ENCODE measurements at places on chromosomes 12 and 14.

DNA sequence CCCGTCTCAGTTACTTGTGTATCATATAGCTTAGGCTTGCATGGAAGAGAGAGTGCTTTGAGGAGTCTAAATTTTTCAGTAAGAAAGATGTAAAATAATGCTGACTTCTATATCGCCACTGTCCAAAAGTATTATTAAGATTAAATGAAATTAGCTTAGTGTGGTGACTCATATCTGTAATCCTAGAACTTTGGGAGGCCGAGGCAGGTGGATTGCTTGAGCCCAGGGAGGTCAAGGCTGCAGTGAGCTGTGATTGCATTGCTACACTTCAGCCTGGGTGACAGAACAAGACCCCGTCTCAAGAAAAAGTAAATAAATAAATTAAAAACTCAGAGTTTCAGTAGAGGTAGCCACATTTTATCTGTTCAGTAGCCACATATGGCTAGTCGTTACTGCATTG lies 23.3 kb downstream of the PAPOLA start:
- no peak for DNase-seq

- no peak for DNase-seq
These were observed 55.6 kb downstream of the GTF2A1 start for GRCh38 chr14:81165188-81165587.

DNA sequence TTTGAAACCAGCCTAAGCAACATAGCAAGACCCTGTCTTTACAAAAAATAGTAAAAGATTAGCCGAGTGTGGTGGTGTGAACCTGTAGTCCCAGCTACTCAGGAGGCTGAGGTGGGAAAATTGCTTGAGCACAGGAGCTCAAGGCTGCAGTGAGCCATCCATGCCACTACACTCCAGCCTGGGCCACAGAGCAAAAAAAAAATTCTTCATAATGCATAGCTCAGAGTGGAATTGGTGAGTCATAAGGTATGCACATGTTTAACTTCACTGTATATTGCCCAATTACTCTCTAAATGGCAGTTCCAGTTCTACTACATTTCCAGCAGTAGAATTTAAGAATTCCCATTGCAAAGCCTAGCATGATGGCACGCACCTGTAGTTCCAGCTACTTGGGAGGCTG lies 26.8 kb upstream of the CLIP1 start:
- DNase-seq: no peak

- no peak for DNase-seq
These were observed 2.6 kb downstream of the DTX1 start for GRCh38 chr12:113059071-113059595.

DNA sequence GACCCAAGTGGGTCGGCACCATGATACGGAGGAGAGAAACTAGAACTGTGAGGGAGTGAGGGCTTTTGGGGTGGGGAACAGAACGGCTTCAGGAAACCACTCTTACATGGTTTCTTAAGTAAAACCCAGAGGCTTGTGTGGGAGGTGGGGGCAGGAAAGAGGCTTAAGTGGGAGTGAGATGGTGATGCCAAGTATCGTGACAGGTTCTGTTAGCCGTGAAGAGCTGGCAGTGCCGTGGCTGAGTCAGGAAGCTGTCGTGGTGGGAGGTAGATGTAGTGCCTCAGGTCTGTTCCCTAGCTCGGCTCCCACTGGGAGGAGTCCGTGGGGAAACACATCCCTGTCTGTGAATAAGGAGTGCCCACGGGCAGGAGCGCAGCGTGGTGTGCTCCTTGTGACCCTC lies 185.8 kb upstream of the FKBP4 start:
- no peak for DNase-seq

DNA sequence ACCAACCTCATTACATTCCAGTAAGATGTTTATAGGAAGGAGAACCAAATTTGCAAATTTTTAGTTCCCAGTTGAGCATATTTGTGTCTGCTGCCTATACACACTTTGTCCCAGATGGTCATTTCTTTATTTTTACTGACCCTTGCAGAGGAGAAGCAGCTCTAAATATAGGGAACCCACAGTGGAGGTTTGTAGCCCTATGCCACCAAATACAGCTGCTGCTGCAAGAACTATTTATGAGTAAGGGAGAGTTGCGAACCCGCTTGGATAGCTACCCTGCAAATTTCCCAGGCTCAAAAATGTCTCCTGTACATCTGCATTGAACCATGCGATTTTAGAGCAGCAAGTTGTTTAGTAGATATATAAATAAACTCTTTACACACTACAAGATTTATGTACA lies 48.2 kb downstream of the NAV3 start:
- DNase-seq: no peak

DNA sequence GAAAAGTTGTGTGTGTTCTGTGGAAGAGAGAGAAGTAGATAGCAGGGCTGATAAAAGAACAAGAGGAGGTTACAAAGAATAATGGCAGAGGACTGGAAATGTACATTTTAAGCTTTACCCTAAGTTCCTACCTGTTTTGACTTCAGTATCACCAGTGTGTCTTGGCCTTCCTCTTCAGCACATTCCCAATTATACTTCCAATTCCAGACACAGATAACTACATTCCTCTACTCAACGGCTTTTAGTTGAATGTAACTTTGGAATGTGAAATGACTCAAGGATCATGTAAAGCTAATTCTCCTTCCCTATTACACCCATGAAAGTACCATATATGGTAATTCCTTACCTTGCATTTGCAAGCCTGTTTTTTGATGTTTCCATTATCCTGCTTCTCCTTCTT lies 5.0 kb downstream of the MGST1 start:
- DNase-seq: no peak

GRCh38 chr12:46177837-46178608 lies 90.8 kb downstream of the SLC38A1 start:
- peak; percentile 12 for DNase-seq

DNA sequence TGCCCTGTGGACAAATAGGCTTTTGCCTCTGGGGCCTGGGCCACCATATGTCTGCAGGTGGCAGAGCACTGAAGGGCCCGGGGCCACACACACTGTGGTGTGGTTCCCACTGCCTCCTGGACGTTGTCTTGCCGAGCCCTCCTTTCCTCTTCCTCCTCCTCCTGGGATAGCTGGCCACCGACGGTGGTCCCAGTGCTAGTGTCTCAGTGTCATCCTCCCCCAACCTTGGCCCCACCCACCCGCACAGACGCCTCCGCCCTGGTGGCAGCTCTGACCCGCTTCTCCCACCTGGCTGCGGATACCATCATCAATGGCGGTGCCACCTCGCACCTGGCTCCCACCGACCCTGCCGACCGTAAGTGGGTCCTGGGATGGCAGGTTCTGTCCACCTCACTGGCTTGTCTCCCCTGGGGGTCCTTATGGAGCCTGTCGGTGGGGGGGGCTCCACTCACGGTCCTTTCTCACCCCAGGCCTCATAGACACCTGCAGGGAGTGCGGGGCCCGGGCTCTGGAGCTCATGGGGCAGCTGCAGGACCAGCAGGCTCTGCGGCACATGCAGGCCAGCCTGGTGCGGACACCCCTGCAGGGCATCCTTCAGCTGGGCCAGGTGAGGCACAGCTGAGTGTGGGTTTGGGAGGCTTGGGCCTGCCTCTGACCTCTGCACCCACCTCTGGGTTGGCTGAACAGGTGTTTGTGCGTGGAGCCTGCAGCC lies 23.5 kb downstream of the HIP1R start:
- DNase-seq: no peak

- peak; percentile 34 for DNase-seq
These were observed at the start of gene BIN2 for GRCh38 chr12:51323966-51324895. TSS of gene BIN2 (minus strand) at chr12:51324174. CDS start at chr12:51324102, 72 bp downstream.

DNA sequence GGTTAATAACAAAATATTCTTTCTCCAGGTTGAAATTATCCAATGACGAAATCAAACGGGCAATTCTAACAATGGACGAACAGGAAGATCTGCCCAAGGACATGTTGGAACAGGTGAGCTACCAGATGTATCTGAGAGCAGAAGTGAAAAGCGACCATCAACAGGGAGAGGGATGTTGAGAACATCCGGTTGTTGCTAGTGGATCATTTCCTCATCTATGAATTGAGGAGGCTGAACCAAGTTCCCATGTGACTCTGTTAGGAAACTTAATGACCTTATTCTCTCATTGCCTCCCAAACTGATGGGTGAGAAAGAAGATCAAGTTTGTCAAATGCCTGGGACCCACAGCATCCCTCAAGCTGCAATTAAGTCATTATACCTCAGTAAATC lies 117.7 kb downstream of the GPR135 start:
- no peak for DNase-seq

DNA sequence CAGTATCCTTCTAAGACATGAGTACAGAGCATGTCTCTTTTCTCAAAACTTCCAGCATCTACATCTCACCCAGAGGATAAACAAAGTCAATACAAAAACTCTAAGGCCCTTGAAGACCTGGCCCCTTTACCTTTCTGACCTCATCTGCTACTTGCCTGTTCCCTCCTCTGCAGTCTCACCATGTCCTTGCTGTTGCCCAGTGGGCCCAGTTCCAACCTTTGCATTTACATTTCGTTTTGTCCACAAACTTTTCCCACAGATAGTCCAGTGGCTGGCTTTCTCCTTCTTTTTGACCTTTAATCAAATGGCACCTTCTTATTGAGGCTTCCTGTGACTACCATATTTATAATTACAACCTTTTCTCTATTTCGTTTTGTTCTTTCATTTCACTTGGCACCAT lies 1.6 kb downstream of the IRAK4 start:
- DNase-seq: no peak

DNA sequence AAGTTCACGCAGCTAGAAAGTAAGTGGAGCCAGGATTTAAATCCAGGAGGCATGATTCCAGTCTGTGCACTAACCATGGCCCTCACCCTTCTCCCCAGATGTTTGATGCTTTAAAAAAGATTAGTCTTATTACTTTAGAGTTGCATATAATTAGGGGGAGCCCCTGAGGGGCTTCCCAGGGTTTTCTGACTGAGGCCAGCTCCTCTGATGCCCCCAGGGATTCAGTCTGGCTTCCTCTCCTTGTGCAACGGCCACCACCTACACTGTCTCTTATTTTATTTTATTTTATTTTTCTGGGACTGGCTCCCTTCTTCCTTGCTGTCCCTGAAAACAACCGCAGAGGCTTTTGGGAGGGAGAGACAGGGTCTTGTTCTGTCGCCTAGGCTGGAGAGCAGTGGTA lies 22.6 kb downstream of the CLSTN3 start:
- no peak for DNase-seq

DNA sequence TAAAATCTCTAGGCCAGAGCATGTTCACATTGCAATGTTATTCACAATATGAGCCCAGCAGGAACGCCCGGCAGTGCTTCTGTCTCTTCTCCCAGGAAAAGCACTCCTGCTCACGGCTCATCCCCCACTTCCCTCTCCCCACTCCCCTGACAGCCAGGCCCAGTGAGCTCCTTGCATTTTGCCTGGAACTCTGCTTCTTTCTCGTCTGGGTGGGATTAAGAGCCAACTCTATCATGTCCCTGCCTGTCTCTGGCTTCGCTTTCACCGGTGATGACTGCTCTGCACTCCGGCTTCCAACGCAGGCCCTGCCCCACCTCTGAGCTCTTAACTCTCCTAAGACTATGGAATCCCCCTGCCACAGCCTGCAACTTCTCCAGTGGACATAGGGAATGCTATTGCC lies 2.5 kb downstream of the PLEK2 start:
- DNase-seq: no peak

- DNase-seq: no peak
These were observed 75.8 kb downstream of the GPATCH2L start for GRCh38 chr14:76227450-76228050.

DNA sequence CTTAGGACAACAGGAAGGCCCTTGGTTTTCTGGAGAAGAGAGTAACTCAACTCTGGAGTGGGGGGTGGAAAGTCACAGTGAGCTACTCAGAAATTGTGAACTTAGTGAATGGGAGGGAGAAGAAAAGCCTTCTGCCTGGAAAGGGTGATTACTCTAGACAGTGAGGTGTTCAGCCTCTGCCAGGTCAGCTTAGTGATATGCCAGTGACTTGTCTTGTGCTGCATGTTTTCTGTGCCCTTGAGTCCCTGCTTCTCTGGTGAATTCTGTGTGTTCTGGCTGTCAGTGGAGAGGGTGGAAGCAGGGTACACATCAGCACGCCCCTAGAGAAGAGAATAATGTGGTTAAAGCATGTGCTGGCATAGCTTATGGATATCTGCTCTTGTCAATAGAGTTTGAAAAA lies 13.4 kb downstream of the ATP23 start:
- DNase-seq: no peak

DNA sequence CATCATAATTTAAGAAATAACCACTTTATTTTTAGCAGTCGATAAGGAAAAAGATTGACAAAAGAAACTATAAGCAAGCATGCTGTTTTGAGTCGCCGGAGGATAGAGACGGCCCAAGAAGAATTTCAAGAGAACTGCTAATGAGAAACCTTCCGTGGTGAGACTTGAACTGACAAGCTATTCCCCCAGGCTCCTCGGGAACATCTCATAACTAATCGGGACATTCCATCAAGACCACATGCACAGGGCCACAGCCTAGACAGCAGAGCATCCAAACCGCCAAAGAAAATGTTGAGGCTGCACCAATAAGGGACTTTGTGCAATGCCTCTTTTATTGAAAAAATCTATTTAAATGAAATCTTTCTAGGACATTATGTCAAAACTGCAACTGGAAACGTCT lies 51.0 kb downstream of the YEATS4 start:
- DNase-seq: no peak

GRCh38 chr14:85417396-85417795 lies 112.5 kb upstream of the FLRT2 start:
- DNase-seq: no peak

- DNase-seq: no peak
These were observed 8.9 kb upstream of the AMN start for GRCh38 chr14:102913341-102914211.
